ENCODE measurements at places on chromosomes 1 and 21.

GRCh38 chr1:151783796-151784195 lies 6.5 kb downstream of the TDRKH start:
- no peaks in the 10 kb centered on the region for H3K36me3 ChIP-seq
- H3K4me1 ChIP-seq: no peaks in the 10 kb centered on the region
- no peaks in the 10 kb centered on the region for H3K27me3 ChIP-seq
- H3K27ac ChIP-seq: no peak overlapping the region
- no peak overlapping the region for H3K4me3 ChIP-seq
- no peak for DNase-seq

- H3K4me1 ChIP-seq: no peaks in the 10 kb centered on the region
- no peak overlapping the region for H3K4me3 ChIP-seq
- no peaks in the 10 kb centered on the region for H3K27me3 ChIP-seq
- H3K36me3 ChIP-seq: no peaks in the 10 kb centered on the region
Observed at GRCh38 chr1:42931108-42931539, 27.5 kb downstream of the SLC2A1 start.

- H3K4me1 ChIP-seq: no peaks in the 10 kb centered on the region
- no peak overlapping the region for H3K4me3 ChIP-seq
- no peaks in the 10 kb centered on the region for H3K36me3 ChIP-seq
- no peaks in the 10 kb centered on the region for H3K27me3 ChIP-seq
- no peak overlapping the region for H3K27ac ChIP-seq
Observed at GRCh38 chr1:8274352-8274751, 43.6 kb upstream of the SLC45A1 start.

GRCh38 chr1:167654975-167655575 lies 25.0 kb downstream of the RCSD1 start:
- no peak overlapping the region for H3K4me3 ChIP-seq
- DNase-seq: no peak
- no peaks in the 10 kb centered on the region for H3K36me3 ChIP-seq
- no peak overlapping the region for H3K27ac ChIP-seq
- H3K4me1 ChIP-seq: no peaks in the 10 kb centered on the region

DNA sequence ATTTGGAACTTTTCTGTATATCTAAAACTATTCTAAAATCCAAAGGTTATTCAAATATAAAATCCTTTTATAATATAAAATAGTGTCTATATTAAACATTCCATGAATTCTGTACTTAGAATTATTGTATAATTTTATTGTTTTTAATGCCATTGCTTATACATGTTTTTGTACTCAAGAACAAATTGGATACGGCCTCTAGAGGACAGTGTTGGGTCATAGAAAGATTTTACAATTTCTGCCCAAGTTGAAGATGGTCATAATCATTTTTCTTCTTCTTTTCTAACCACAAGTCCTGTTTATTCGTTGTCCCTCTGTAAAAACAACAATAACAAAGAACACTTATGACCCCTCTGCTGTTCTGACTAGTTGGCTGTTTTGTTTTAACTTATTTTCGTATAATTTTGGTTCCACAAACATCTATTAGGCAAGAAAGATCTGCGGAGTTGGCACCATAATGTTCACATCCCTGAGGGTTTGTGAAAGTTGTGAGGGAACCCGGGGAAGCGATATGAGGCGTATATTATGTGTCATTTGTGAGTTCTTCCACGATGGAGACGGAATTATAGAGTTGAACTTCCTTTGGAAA lies 75.7 kb upstream of the KIF26B start:
- H3K27me3 ChIP-seq: no peaks in the 10 kb centered on the region
- DNase-seq: no peak
- no peak overlapping the region for H3K27ac ChIP-seq
- H3K4me1 ChIP-seq: no peaks in the 10 kb centered on the region
- no peaks in the 10 kb centered on the region for H3K36me3 ChIP-seq
- H3K4me3 ChIP-seq: no peak overlapping the region

- H3K27ac ChIP-seq: no peak overlapping the region
- no peak overlapping the region for H3K4me3 ChIP-seq
- H3K27me3 ChIP-seq: no peaks in the 10 kb centered on the region
- H3K36me3 ChIP-seq: no peaks in the 10 kb centered on the region
Observed at GRCh38 chr1:170303034-170303433, 157.3 kb downstream of the NTMT2 start.

DNA sequence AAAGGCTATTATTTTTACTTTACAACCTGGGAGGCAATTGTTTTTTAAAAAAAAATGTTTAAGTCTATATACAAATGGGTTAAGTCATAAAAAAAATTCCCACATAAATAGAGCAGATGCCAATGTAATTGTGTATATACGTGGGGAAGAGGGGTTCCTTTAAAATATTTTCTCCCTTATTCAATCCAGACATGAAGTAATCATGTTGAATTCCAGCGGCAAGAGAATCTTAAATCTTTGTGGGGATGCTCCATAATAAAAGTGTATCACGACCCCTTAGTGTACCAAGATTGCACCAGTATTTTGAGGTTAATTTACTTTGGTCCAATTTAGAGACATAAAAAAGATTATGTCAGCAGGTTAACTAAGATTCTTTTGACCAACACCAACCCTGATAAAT lies 62.1 kb downstream of the ARID4B start:
- H3K4me1 ChIP-seq: peaks cover 4% of the 10 kb centered on the region
- H3K27ac ChIP-seq: no peak overlapping the region
- H3K4me3 ChIP-seq: no peak overlapping the region
- H3K27me3 ChIP-seq: no peaks in the 10 kb centered on the region
- no peak for DNase-seq

- H3K4me1 ChIP-seq: peaks cover 14% of the 10 kb centered on the region
- peak; percentile 52 for DNase-seq
- H3K36me3 ChIP-seq: no peaks in the 10 kb centered on the region
- H3K27me3 ChIP-seq: no peaks in the 10 kb centered on the region
- peak overlapping the region; percentile 99 for H3K27ac ChIP-seq
- H3K4me3 ChIP-seq: peak overlapping the region; percentile 51
Observed at GRCh38 chr21:37257511-37257966, 9.6 kb downstream of the VPS26C start.

DNA sequence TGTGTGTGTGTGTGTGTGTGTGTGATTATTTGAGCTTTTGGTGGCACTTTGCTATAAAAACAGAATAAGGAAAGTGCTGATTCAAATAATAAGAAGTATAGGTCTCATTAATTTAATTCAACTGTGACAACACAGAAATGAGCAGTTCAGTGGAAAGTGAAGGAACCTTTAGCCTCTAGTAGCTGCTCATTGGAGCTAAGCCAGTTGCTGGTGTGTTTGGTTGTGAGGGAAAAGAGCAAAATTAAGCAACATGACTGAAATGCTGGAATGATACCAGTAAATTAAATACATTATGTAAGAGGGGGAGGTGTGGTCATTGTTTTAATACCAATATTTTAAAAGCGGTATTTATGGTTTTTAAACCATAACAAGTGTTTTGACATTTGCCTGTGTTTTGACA lies 55.2 kb downstream of the KIAA0040 start:
- peaks cover 28% of the 10 kb centered on the region for H3K4me1 ChIP-seq
- H3K4me3 ChIP-seq: no peak overlapping the region
- no peaks in the 10 kb centered on the region for H3K36me3 ChIP-seq
- peak overlapping the region; percentile 57 for H3K27ac ChIP-seq
- no peak for DNase-seq
- H3K27me3 ChIP-seq: no peaks in the 10 kb centered on the region

GRCh38 chr1:168565825-168566224 lies 10.6 kb upstream of the XCL1 start:
- DNase-seq: no peak
- H3K27ac ChIP-seq: no peak overlapping the region
- no peaks in the 10 kb centered on the region for H3K27me3 ChIP-seq

DNA sequence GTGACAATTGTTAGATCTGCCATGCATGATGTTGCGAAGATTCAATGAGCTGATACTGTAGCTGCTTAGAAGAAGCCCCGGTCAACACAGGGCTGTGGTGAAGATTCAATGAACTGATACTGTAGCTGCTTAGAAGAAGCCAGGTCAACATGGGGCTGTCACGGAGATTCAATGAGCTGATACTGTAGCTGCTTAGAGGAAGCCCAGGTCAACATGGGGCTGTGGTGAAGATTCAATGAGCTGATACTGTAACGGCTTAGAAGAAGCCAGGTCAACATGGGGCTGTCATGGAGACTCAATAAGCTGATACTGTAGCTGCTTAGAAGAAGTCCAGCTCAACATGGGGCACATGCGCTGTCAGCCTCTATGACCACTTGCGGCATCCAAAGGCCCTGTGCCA lies 18.8 kb upstream of the BACE2 start:
- no peaks in the 10 kb centered on the region for H3K27me3 ChIP-seq
- H3K4me1 ChIP-seq: no peaks in the 10 kb centered on the region
- H3K4me3 ChIP-seq: no peak overlapping the region
- no peak overlapping the region for H3K27ac ChIP-seq

- H3K4me3 ChIP-seq: no peak overlapping the region
- H3K27ac ChIP-seq: no peak overlapping the region
- no peaks in the 10 kb centered on the region for H3K36me3 ChIP-seq
Observed at GRCh38 chr1:94620345-94621031, 78.9 kb upstream of the F3 start.

DNA sequence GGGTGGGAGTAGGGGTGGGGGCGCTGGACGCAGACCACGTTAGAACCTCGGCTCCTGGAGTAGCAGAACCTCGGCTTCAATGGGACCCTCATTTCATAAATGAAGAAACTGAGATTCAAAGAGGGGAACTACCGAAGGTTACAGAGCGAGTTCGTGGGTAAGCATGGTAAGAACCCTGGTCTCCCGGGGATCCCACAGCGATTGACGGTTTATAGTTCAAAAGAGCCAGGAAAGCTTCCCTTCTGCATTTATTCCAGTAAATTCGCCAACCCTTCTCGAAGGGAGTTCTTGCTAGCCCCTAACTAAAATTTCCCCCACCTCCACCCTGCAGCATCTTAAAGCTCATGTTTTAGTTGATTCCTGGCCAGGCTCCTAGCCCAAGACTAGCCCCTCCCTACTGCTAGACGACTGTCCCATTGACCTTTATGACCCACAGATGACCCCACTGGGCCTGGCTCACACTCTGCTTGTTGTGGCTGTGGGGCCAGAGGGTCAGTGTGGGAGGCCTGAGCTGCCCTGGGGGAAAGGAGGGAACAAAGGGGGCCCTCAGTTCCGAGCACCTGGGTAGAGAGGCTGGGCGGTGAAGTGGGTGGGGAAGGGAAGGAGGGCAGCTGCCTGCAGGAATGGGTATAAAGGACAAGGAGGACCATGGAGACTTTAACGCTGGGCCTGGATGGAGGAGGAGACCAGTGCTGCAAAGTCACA lies 558 bp upstream of the KIF21B start:
- no peak overlapping the region for H3K27ac ChIP-seq
- peaks cover 4% of the 10 kb centered on the region for H3K4me1 ChIP-seq
- no peaks in the 10 kb centered on the region for H3K36me3 ChIP-seq
- H3K27me3 ChIP-seq: no peaks in the 10 kb centered on the region
- DNase-seq: no peak

DNA sequence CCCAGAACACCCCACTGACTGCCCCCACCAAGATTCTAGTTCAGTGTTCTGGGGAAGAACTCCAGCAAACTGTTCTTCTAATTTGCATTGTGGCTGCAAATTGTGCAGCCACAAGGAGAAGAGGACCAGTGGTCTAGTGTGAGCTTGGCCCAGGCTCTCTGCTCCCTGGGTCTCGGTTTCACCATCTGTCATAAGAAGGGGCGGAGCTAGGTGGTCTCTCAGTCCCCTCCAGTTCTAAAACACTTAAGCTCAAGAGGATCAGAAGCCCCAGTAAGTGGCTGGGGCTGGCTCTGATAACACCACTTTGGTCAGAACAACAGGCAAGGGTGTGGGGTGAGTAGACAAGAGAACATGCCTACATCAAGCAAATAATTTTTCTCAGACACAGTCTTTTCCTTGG lies 99.9 kb downstream of the BEND5 start:
- no peaks in the 10 kb centered on the region for H3K36me3 ChIP-seq
- DNase-seq: no peak
- peaks cover 29% of the 10 kb centered on the region for H3K4me1 ChIP-seq
- H3K4me3 ChIP-seq: no peak overlapping the region

DNA sequence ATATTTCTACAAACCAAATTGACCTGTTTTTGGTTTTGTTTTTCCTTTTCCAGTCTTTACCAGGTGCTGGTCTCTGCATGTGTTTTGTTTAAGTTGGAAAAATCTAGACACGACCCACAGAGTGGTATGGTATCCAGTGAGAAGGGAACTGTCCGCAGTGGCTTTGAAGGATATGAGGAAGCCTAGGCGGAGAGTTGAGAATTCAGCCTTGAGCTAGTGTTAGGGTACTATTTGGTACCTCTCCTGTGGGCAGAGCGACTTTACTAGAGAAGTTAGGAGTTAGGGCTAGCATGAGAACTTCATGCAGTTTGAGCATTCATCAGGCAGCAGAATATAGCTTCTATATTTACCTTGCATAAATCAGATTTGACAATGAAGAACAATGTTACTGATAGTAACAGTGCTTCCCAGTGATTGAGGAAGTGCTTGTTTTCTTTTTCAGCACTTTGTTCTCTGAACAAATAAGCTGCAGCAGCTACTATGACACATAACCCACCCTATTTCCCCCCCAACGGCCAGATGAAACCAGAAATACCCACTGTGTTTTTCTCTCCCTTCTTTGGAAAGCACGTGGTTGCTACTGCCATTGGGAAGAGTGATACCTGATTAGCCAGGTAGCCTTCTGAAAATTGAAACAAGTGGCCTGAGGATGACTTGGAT lies 19.0 kb downstream of the MRPS6 start:
- no peak overlapping the region for H3K27ac ChIP-seq
- no peaks in the 10 kb centered on the region for H3K36me3 ChIP-seq
- no peak overlapping the region for H3K4me3 ChIP-seq
- peaks cover 14% of the 10 kb centered on the region for H3K4me1 ChIP-seq

DNA sequence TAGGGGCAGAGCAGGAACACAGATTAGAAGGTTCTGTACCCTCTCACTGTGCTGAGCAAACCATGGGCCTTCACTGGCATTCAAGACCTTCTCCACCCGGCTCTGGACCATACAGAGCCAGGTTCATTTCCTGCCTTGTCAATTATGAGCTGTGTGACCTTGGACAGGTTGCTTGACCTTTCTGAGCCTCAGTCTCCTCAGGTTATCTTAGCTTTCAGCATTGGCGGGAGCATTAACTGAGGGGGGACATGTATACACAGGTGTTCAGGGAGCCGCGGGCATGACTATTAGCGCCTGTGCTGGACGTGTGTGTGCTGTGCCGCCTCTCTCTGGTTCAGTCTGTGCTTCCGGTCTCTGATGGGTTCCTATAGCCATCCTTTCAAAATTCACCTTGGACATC lies 32.1 kb downstream of the HTR6 start:
- DNase-seq: no peak
- H3K4me3 ChIP-seq: no peak overlapping the region
- peaks cover 2% of the 10 kb centered on the region for H3K36me3 ChIP-seq
- no peaks in the 10 kb centered on the region for H3K27me3 ChIP-seq
- H3K4me1 ChIP-seq: no peaks in the 10 kb centered on the region

GRCh38 chr1:226110249-226111097 lies 48.0 kb downstream of the H3-3A start:
- H3K36me3 ChIP-seq: no peaks in the 10 kb centered on the region
- H3K4me3 ChIP-seq: peak overlapping the region; percentile 43
- H3K27ac ChIP-seq: peak overlapping the region; percentile 98
- H3K4me1 ChIP-seq: peaks cover 17% of the 10 kb centered on the region

- no peak for DNase-seq
- no peaks in the 10 kb centered on the region for H3K36me3 ChIP-seq
- H3K4me3 ChIP-seq: no peak overlapping the region
- no peak overlapping the region for H3K27ac ChIP-seq
- H3K4me1 ChIP-seq: no peaks in the 10 kb centered on the region
- H3K27me3 ChIP-seq: peaks cover 7% of the 10 kb centered on the region
Observed at GRCh38 chr1:170734412-170735175, 70.7 kb downstream of the PRRX1 start.

- no peak overlapping the region for H3K27ac ChIP-seq
- H3K27me3 ChIP-seq: no peaks in the 10 kb centered on the region
- no peak overlapping the region for H3K4me3 ChIP-seq
- no peak for DNase-seq
Observed at GRCh38 chr1:147264158-147264768, 21.8 kb downstream of the CHD1L start.
